Gastrocnemius medialis (tissue), 4 donors: ENCODE measurements at places on chromosomes 6 and 20. TPM values are rescaled to one million over a fixed set of nuclear protein-coding genes. Genes with fewer than 3 reads are reported as not detected.

HRH3 gene
- total RNA-seq, result not detected

ARMH2 gene
- total RNA-seq, result not detected

MUC22 gene
- 0.36 TPM for total RNA-seq

CRISP3 gene
- total RNA-seq, result not detected

KHDC1 gene
- not detected for total RNA-seq

BHLHE23 gene
- total RNA-seq, result not detected

TMEM74B gene
- 0.82 TPM for total RNA-seq

TRIM39 gene
- 21.5 TPM for total RNA-seq

GPX5 gene
- total RNA-seq, result not detected

HMGCLL1 gene
- total RNA-seq, result 0.92 TPM

VNN1 gene
- total RNA-seq, result 0.39 TPM

KCNK17 gene
- not detected for total RNA-seq

GRCh38 chr6:80638213-80639055, 532.0 kb downstream of the BCKDHB start:
- no peak for DNase-seq

DNA sequence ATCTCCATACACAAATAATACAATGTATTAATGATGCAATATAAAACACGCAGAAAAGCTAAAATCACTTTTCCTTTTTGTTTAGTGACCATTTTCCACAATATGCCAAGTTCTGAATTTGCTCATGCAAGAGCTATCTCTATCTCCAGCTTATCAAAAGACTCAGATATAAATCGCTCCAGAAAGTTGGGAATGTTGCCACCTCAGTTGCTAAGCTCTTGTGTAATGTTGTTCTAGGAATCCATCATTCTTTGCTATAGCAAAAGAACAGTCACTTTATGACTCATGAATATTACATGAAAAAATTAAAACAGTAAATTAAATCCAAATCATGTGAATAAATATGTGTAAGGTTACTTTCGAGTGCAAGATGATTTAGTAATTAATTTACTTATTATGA, 8.7 kb downstream of the PLAGL1 start:
- no peak for DNase-seq

GRCh38 chr20:24079661-24080412, 91.3 kb upstream of the GGTLC1 start:
- no peak for DNase-seq

DNA sequence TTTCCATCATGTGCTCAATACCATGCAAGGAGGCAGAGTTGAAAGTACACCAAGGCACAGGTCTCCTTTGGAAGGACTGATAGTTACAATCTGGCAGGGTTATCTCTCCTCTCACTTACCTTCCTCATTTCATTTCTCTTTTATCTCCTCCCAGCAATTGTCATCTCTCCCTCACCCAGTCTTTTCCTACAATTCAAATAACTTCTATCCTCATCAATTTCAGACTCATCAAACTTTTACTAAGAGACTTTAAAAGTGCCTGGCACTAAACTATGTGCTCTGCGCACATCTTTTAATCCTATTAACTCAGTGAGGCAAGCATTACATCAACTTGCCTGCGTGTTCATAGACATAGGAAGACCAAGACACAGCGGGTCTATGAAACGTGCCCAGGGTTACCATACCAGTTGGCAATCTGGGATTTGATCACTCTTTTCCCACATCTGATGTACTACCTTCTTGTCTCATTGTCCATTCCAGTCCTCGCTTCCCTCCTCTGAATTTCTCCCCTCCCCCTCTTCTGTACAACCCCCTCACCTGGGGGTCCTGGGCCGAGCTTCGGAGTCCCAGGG, 1.2 kb downstream of the VARS1 start:
- DNase-seq, result no peak

- no peak for DNase-seq
Observed at GRCh38 chr6:144162977-144163376, 12.7 kb downstream of the STX11 start.

DNA sequence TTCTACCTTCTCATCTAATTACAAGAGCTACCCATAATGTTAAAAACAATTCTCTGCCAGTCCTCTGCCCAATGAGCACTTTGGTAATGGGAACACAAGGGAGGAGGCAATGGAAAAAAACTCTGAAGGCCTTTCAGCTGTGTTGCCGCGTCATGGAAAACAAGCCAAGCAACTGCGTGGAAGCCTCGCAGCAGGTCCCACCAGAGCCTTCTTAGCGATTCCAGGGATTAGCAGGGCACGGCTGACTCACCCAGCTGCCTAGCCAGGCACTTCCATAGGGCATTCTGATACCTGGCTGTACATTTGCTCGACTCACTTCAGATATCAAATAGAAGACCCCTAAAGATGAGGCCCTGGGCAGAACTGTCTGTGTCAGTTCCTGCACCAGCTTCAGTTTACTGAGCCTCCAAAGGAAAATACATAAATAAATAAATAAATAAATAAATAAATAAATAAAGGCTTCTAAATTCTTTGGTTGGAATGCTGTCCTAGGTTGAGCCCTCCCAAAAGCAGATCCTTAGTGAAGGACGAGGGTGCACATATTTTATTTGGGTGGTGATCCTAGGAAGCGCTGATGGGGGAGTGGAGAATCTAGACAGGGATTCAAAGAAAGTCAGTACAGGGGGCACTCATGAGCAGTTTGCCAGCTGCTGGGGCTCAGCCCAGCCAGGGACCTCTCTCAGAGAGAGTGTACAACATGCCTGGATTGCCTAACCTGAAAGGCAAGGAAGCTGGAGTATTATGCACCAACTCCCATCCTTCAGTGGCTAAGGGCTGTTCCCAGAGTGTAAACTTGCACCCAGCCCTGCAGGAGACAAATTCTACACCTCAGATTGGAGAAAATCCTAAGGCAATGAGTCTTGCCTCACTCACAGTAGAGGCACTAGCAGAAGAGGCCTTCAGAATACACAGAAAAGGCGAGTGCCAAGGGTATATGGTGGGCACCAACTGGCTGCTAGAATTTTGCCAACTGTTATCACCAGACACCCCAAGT, 18.2 kb downstream of the SNAP25 start:
- DNase-seq, result no peak

DNA sequence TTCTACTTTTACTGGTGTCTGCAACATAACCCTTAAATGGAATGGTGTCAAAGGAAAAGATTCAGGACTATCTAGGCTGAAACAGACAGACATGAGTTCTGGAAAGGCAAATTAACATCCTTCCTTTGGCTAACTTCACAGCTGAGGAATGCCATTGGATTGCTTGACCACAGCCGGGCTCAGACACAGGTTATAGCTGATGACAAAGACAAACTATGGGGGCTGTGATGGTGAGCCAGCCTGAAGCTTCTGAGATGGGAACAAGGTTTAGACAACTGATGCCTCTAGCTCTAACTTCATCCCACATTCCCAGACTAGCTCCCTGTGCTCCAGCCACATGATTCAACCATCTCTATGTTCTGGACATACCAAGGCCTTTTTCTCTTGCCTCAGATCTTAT, 15.3 kb downstream of the POLR1C start:
- no peak for DNase-seq

- DNase-seq, result no peak
Observed at GRCh38 chr20:46458866-46459750, 52.7 kb upstream of the ELMO2 start.

DNA sequence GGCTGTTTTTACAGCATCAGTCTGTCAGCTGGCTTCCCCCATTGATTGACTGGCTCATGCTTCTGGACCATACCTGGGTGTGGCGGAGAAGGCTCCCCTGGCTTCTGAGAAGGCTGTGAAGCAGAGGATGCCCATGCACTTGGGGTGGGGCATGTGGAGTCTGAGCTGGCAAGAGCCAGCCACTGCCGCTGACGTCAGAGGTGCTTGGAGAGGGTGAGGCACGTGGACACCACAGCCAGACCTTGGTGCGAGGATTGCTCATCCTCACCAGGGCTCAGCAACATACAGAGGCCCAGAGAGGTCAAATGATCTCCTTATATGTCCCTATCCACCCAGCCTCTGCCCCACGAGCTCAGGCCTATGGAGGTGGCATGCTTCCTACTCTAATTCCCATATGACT, 211.2 kb upstream of the PMEPA1 start:
- no peak for DNase-seq

- no peak for DNase-seq
Observed at GRCh38 chr20:58523971-58524315, 8.7 kb upstream of the APCDD1L start.

GRCh38 chr20:37972256-37973058, 60.8 kb downstream of the TTI1 start:
- DNase-seq, result no peak

DNA sequence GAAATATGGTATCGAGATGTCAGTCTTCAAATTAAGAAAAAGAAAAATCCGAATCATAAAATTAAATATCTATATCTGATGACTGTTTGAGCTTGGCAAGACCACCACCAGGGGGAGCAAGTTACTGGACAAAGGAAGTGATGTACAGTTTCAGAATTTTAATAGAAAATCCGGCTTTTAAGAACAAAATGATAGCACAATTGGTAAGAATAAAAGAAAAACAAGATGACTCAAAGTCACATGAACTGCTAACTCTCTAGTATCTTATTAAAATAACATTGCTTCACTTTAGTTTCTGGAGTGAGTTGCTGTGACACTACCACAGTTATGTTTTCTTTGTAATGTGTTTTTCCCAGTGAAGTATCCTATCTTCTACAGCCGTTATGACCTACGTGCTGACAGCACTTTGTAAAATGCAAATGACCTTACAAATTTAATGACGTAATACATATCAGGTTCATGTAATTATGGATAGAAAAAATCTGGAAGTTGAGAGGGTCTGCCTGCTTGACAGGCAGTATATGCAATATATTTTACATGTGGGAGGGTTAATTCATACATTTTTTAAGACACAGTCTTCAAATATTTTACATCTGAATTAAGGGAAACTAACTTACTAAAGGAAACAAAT, 405.3 kb upstream of the HS3ST5 start:
- DNase-seq, result no peak

GRCh38 chr20:41196653-41197225, 59.4 kb downstream of the PLCG1 start:
- no peak for DNase-seq

DNA sequence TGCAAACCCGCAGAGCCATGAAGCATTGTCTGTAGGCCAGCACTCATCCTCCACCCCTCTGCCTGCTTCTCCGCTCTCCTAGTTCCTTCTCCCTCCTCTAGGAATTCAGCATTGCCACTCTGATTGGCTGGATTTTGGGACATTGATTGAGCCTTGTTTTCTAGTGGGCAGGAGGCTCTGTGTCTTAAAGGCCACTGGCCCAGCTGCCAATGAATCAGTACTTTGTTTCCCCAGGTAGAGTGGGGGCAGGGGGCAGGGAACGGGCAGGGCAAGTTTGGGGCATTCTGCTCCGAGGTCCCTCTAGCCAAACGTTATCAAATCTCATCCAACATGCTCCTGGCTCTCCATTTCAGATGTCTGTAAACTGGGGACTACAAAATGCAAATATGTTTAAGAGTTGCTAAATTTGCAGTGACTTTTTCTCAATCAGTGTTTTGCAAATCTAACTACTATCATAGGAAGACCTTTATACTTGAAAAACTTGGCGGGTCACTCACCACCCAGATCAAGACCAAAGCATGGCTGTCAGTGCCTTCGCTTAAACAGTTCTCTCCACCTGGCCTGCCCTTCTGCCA, 10.4 kb upstream of the BPI start:
- DNase-seq, result no peak

DNA sequence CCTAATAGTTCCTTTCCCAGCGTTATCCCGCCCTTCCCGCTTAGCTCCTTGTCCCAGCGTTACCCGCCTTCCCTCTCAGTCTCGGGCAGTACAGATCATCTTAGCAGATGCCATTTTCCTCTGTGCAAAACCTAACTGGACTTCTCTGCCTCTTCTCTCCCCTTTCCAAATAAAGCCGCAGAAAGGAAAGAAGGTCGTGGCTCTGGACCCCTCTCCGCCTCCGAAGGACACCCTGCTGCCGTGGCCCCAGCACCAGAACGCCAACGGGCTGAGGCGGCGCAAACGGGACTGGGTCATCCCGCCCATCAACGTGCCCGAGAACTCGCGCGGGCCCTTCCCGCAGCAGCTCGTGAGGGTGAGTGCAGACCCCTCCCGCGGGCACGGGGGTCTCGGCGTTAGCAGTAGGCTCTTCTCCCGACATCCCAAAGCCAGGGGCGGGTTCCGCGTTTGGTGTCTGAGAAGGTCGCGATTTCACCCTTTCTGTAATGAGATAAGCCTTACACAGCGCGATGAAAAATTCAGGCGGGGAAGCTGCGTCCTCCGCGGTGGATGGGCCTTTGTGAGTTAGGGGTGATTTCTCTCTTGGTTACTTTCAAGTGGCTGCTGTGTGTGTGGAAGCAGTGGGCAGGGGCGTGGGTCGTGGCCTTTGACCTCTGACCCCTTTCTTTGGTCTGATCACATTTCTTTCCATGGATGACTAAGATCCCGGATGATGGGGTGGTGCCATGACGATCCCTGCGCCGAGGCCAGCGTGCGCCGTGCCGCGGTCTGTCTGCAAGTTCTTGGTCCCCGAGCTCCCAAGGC, 292.7 kb downstream of the TAF4 start:
- DNase-seq, result no peak

DNA sequence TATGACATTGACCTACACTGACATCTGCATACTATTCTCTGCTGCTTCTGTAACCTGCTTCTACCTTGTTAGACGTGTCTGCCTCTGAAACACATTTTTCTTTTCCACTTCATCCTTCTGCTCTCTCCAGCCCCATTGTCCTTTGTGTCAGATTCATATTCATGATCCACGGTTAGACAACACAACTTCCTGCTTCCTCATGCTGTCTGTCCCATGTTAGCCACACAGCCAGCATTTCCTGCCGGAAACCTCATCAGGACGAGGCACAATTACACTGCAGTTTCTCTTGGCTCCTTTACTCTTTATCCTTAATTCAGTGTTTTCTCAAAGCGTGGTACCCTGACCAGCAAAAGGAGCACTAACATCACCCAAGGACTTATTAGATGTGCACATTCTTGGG, 150.2 kb downstream of the TBC1D7 start:
- no peak for DNase-seq

DNA sequence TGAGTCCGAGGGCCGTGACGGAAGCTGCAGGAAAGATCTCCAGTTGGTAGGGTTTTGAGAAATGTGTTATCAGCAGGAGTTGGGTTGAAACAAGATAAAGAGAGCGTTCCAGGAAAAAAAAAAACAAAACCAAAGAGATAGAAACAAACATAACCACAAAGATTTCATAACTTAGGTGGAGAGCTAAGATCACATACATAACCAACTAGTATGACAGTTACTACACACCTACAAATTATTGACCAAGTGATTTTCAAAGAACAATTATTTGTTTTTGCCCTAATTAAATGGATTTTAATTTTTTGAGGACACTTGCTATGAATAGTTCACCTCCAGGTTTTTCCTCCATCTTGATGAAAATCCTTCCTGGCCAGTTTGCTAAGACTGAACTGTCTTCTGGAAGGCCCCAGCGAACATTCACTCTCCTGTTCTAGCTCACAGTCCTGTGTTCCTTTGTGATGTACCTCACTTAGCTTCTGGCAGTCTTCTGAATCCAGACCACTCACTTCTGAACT, 69.4 kb downstream of the SNX9 start:
- DNase-seq, result no peak

- no peak for DNase-seq
Observed at GRCh38 chr6:110359556-110359955, 1.4 kb upstream of the METTL24 start.

- no peak for DNase-seq
Observed at GRCh38 chr6:89009624-89010059, 46.2 kb upstream of the RNGTT start.
